ENCODE measurements at places on chromosomes 1 and 21.
A peak's percentile ranks its signal among the peaks of the same experiment; 100 is the strongest.

- DNase-seq, result no peak
Observed at GRCh38 chr1:60470246-60470645, 396.7 kb upstream of the C1orf87 start.

- DNase-seq, result no peak
Observed at GRCh38 chr21:44989943-44990780, 50.3 kb downstream of the SLX9 start.

GRCh38 chr1:119885903-119886783, 10.2 kb downstream of the ADAM30 start:
- peak; percentile 53 for DNase-seq

- no peak for DNase-seq
Observed at GRCh38 chr1:167573035-167573434, 19.5 kb upstream of the CREG1 start.

GRCh38 chr1:241837901-241838300, 10.1 kb upstream of the EXO1 start:
- peak; percentile 92 for DNase-seq
